Ecto neural progenitor cell (in vitro differentiated cells): ENCODE measurements at places on chromosomes 13 and 19.

GRCh38 chr19:8302357-8302691, 5.8 kb downstream of the CD320 start:
- DNase-seq = no peak

- DNase-seq = peak; percentile 46
These were observed 182.2 kb downstream of the KDM4B start for GRCh38 chr19:5150902-5151741.

DNA sequence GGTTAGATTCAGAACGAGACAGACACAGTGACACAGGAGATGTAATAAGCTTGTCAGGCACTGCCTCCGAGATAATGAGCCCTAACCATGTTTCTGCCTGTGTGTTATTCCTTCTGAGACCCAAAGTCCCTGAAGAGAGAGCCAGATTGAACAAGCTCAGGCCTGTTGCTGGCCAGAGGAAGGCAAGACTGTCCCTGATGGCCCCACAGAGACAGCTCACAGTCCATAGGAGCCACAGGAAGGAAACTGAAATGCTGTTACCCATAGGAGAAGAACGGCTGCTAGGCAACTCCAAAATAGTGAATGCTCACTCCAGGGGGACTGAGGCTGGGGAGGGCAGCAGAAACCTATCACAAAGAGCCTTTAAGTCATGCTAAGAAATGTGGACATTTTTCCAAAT, 31.8 kb upstream of the RFXAP start:
- DNase-seq = no peak

DNA sequence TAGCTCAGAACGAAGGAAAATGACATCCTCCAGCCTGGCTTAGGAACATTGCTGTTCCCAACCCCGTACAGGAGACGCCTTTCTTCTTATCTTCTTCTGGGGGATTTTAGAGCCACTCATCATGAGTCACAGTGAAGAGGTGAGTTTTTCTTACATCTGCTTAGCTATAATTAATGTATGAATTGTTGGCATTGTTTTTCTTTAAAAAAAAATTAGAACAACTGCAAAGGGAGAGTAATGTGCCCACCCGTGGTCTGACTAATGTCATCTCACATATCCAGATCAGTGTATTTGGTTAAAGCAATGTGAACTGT, 310.6 kb upstream of the TSHZ3 start:
- DNase-seq = no peak

GRCh38 chr13:48749699-48750473, 96.2 kb downstream of the CYSLTR2 start:
- DNase-seq = peak; percentile 65

GRCh38 chr19:1252821-1253513, 4.6 kb downstream of the MIDN start:
- no peak for DNase-seq

- no peak for DNase-seq
These were observed 1.0 kb upstream of the KRI1 start for GRCh38 chr19:10566658-10567410.

DNA sequence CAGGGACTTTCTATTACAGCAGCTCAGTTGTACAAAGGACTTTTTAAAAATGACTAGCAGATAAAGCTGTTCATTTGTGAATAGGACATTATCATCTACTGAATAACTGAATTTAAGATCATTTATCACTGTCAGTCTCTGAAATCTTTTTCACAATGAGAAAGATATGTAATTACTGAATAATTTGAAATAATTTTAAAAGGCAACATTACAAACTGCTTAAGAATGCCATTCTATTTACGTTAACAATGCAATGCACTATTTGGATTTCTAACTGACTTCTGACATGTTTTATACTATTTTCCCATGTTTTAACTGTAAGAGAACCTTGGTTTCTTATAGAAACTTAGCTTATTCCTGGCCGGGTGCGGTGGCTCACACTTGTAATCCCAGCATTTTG, 2033.0 kb upstream of the PCDH20 start:
- DNase-seq = no peak

DNA sequence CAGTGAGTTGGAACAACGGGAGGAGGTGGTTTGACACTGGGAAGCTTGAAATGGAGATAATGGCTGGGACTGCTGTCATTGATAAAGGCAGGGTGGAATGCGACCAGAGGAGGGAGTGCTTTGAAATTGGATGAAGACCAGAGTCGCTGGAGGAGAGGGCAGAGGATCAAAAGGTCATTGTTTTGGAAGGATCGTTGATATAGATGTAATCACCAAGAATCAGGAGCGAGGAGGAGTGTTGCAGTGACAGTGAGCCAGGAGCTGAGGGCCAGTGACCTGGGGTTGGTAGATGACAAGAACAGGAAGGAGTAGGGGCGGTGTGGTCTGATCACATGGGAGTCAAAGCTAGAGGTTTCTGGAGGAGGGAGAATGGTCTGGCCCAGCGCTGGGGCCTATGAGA, 25.3 kb downstream of the TM9SF2 start:
- no peak for DNase-seq

DNA sequence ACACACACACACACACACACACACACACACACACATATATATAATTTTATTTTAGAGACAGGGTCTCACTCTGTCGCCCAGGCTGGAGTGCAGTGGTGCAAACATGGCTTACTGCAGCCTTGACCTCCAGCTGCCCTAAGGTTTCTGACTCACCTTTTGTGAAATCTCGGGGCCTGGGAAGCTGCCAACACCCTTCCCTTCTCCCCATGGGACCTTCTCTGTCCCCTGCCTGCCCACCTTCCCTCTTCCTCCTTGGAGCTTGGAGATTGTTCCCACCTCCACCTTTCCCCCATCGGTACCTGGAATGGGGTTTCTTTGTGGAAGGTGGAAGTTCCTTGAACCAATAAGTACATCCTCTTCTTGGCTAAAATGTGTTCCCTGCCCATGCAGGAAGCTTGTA, 6.3 kb downstream of the ARRDC5 start:
- DNase-seq = no peak

DNA sequence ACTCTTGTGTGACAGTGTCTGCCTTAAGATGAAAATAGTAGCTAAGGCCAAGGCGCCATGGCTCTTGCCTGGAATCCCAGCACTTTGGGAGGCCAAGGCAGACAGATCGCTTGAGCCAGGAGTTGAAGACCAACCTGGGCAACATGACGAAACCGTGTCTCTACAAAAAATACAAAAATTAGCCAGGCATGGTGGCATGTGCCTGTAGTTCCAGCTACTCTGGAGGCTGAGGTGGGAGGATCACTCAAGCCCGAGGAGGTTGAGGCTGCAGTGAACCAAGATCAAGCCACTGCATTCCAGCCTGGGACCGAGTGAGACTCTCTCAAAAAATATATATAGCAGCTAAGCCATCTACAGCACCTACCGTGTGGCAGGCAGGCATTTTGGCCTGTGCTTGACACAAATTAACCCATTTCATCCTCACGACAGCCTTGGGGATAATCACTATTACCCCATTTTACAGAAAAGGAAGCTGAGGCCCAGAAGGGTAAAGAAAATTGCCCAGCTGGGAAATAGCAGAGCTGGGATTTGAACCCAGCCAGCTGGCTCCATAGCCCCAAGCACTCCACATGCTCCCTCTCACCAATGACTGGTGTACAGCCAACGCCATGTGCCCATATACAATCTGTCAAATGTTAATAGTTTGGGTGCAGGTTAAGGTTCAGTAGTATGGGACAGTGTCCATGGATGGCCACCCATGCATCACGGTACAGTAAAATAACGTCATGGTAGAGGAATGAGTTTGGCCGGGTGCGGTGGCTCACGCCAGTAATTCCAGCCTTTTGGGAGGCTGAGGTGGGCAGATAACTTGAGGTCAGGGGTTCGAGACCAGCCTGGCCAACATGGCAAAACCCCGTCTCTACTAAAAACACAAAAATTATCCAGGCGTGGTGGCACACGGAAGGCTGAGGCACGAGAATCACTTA, 3.1 kb downstream of the SLC1A5 start:
- no peak for DNase-seq

GRCh38 chr19:34985249-34986022, 14.7 kb upstream of the GRAMD1A start:
- no peak for DNase-seq

GRCh38 chr19:50694815-50695145, 24.8 kb downstream of the SHANK1 start:
- DNase-seq = no peak

GRCh38 chr19:9052894-9053293, 34.0 kb upstream of the OR1M1 start:
- DNase-seq = no peak
